ENCODE measurements at places on chromosomes 2 and 18. TPM values are rescaled to one million over a fixed set of nuclear protein-coding genes. Genes with fewer than 3 reads are reported as not detected.

- DNase-seq, result no peak
Observed at GRCh38 chr2:221943076-221943810, 355.6 kb downstream of the PAX3 start.

GRCh38 chr2:239865059-239865639 is 160.0 kb downstream of the NDUFA10 start:
- no peak for DNase-seq

DNA sequence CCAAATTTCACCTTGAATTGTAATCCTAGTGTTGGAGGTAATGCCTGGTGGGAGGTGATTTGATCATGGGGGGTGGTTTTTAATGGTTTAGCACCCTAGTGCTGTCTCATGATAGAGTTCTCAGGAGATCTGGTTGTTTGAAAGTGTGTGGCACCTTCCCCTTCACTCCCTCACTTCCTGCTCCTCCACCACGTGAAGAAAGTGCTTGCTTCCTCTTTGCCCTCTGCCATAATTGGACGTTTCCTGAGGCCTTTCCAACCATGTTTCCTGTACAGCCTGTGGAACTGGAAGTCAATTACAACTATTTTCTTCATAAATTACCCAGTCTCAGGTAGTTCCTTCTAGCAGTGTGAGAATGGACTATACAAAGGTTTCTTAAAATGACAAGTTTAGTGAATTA is 251.8 kb upstream of the NETO1 start:
- no peak for DNase-seq

Gene INHA
- total RNA-seq, result 0.23 TPM

Gene ICA1L
- 6.2 TPM for total RNA-seq

Gene REL
- total RNA-seq, result 23.3 TPM

DNA sequence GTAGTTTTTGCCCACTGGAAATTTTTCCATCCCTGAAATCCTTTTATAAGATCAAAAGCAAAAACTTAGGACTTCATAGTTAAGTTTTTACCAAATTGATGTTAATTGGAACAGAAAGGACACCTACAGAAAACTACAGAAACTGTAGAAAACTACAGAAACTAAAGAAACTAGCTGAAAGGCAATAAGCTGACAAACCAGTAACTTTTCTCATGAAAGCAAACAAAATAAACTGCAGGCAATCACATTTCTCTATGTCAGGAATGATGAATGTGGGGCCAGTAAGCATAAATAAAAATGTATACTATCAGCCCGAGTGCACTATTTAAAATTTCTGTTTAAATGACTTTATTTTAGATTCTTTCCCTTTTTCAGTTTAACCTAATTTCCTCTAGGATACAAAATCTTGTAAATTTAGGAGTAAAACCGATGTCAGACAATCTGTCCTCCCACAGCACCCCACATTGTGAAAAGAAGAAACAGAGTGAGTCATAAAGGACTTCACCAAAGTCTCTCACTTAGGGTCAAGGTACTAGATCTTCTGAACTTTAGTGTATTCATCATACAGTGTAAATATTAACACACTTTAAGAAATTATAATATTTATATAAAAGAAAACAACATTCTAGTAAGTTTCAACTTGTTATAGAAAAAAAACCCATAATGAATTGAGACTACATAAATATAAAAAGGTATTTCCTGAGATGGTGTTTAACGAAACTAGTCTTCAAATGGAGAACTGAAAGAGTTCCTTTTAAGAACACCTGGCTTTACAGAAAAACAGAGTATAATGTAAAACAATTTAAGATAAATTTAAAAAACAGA is 46.6 kb downstream of the USP40 start:
- no peak for DNase-seq

DNA sequence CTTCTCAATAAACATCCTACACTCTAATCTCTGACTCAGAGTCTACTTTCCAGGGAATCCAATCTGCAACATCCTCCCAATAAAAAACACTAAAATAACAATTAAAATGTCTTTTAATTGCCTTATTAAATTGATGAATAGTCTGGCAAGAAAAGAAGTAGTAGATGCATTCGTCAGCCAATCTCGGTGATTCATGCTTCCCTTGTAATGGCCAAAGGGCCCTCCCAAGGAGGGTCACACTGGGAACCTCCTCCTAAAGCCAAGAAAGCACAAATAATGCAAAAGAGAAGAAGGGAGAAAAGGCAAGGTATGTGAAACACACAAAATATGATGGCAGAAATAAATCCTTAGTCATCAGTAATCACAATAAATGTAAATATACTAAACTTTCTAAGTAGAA is 16.8 kb downstream of the ST8SIA5 start:
- DNase-seq, result no peak

DNA sequence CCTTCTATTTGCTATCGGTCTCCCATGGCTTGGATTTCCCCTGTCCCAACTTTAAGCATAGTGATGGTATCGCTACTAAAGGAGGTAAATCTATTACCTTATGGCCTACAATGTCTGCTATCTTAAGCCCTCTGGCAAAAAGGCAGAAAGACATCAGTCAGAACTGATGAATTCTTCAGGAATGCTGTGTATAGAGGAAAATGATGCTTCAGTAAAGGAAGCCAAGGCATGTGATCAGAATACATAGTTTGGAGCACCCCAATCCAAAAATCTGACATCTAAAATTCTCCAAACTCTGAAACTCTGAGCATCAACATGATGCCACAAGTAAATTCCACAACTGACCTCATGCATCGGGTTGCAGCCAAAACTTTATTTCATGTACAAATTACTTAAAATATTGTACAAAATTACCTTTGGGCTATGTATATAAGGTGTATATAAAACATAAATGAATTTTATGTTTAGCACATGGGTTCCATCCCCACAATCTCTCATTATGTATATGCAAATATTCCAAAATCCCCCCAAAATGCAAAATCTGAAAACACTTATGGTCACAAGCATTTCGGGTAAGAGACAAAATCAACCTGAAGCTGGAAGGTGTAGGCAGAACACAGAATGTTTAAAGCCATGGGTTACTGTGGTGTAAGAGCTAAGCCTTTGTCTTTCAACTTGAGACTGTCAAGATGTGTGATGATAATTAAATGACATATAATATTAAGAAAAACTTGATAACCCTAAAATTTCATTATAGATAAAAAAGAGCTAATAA is 66.2 kb downstream of the CUL3 start:
- no peak for DNase-seq

DNA sequence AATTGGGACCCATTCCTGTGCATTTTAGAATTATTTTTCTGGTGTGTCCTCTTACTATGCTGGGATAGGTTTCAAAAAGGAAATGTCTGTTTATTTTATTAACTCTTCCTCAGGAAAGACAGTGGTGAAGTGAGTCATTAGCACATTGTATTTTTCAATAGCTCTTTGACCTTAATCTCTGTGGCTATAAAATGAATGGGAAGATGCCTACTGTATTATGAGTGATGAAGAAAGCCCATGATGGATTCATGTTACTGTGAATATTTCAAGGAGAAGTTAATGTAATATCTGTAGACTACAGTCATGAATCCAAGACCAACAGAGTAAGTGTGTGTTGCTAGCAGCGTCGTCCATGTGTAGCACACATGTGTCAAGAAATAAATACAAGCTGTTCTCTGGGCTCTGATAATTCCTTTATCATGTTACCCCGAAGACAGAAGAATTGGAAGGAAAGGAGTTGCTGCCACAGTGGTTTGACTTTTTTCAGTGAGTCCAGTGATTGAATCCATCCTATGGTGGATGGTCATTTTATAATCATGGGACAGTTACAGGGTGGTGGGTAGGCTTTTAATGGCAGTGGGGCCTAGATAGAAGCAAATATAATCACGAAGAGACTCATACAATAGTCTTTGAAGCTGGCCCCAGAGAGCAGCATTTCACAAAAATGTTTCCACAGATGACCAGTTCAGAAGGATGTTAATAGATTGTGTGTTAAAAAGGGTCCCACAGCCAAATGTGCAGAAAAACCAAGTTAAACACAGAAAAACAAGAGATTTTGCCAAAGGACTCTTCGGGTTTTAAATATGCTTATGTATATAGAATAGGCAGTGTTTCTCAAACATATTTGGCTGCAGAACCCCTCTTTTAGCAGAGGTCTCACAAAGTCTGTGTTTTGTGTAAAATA is 239.7 kb upstream of the RASGRP3 start:
- DNase-seq, result no peak

Gene SIX3
- not detected for total RNA-seq

Gene DSC2
- not detected for total RNA-seq

Gene CROCC2
- not detected for total RNA-seq

DNA sequence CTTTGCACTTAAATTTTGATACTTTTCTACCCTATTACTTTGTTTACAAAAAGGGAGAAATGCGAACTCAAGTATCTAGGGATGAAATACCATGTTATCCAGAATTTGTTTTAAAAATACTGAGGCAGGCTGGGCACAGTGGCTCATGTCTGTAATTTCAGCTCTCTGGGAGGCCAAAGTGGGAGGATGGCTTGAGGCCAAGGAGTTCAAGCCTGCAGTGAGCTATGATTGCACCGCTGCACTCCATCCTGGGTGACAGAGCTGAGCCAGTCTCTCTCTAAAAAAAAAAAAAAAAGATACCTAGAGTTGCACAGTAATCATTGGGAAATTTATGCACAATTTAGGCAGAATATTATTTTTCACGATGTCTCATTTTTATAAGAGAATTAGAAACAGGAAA is 12.4 kb upstream of the VAPA start:
- DNase-seq, result no peak

- no peak for DNase-seq
Observed at GRCh38 chr18:58393295-58393694, 235.6 kb downstream of the ALPK2 start.

Gene CD207
- not detected for total RNA-seq

Gene CIB4
- total RNA-seq, result not detected

Gene ANKRD39
- 23.8 TPM for total RNA-seq

Gene CNDP1
- 0.32 TPM for total RNA-seq

- DNase-seq, result no peak
Observed at GRCh38 chr2:138081225-138082073, 117.2 kb downstream of the HNMT start.

- DNase-seq, result no peak
Observed at GRCh38 chr2:57523304-57523703, 523.3 kb upstream of the VRK2 start.

DNA sequence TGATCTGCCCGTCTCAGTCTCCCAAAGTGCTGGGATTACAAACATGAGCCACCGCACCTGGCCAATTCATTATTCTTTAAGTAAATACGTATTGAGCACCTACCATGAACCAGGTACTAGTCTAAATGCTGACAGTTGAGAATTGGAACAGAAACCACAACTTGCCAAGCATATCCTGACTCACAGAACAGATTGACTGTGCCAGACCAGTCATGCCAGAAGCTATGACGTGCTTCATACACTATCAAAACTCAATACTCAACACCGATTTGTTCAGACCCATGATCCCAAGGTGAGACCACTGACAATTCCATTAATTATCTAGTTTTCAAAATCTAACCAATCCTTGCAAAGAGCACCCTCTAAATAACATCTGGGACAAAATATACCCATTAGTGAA is 148.6 kb downstream of the B3GNT2 start:
- DNase-seq, result no peak

DNA sequence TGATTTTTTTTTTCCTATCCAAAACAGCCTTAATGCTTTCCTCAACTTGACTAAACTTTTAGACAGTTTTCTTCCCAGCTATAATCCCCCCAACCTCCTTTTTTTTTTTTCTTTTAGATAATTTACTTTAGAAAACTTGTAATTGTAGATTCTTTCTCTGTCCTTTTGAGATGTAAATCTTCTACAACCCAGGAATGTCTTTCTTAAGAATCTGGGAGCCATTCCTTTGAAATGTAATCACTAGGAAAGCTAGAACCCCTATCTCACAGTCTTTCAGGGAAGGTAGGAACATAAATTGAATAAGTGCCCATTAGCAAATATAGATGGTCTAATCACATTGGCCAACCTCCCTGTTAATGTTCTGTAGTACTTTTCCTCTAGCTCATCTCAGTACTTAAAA is 285.4 kb downstream of the NUP35 start:
- no peak for DNase-seq
